ENCODE measurements at places on chromosomes 4 and X. TPM values are rescaled to one million over a fixed set of nuclear protein-coding genes. Genes with fewer than 3 reads are reported as not detected.

GRCh38 chrX:153303276-153304262 lies 18.0 kb downstream of the PNMA6F start:
- no peak for DNase-seq

FGD1 gene
- total RNA-seq, result 2.6 TPM

- peak; percentile 94 for DNase-seq
These were observed 169.8 kb downstream of the BTC start for GRCh38 chr4:74624351-74625151.

- DNase-seq, result no peak
These were observed 1.3 kb downstream of the IL21 start for GRCh38 chr4:122619611-122620010.

DNA sequence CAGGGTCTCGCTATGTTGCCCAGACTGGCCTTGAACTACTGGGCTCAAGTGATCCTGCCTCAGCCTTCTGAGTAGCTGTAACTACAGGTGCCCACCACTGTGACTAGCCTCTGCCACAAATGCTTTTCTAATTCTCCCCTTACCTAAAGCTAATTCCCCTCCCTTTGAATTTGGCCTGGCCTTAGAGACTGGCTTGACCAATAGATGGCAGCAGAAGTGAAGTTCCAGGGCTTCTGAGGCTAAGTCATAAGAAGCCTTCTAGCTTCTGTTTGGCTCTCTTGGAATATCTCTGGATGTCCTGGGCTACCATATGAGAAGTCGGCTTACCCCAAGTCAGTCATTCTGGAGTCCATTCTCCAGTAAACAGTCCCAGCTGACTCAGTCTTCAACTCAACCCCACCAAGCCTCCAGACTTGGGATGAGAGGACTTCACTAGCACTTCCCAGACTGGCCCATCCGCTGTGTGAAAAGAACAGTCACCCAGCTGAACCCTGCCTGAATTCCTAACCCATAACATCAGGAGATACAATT lies 61.0 kb downstream of the HPRT1 start:
- DNase-seq, result peak; percentile 54

DNA sequence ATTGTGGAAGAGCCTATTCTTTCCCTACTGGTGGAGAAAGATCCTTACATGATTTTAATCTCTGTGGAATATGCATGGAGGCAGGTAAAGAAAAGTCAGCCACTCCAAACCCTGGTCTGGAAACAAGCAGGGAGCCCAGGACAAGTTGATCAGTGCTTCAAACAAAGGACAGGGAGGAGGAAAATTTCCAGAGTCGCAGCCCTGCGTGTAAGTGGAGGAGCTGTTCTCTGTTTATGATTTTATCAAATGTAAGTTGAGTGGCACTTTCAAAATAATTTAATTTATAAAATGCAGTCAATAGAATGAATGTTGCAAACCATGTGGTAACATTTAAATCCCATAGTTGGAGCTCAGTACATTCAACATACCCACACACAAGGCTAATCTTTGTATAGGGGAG lies 57.0 kb downstream of the SLC34A2 start:
- DNase-seq, result no peak

- DNase-seq, result no peak
These were observed 891 bp downstream of the TLR2 start for GRCh38 chr4:153684971-153685371.

DNA sequence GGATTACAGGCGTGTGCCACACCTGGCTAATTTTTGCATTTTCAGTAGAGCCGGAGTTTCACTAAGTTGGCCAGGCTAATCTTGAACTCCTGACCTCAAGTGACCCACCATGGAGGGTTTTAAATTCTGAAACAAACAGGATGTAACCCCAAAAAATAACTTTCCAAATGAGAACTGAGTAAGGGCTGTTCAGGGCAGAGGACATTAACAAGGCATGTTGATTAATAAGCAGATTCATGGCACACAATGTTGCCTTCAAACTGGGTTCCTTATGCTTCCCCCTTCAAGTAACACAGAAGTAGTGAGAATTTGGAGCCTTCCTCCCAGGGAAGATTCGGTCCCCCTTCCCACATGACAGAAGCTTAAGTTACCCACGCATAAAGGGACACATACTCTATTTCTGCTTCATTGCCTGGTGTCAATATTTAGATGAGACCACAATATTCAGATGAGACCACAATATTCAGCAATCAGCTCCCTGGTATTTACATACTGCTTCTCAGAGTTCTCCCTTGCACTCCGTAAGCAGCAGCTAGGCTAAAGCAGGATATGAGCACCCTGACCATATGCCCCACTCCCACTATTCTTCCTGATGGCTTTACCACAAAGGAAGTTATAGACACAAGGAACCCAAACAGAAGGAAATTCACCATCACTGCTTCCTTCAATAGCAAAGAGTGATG lies 21.4 kb downstream of the GRSF1 start:
- no peak for DNase-seq

- DNase-seq, result peak; percentile 68
These were observed 18.2 kb upstream of the ABLIM2 start for GRCh38 chr4:8176547-8177399.

DNA sequence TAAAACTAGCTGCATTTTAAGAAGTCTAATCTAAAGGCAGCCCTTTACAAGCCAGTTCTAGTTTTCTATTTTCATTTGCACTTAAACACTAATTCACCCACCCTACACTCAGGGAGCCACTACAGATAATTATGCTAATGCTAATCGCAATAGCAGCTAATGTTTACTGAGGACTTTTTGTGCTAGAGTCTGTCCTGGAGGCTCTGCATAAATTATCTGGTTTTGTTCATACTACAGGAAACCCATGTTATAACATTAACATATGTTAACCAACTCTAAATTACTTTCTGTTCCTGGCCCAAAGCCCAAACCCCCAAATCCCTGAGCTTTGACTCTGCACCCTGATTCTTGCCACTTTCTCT lies 480 bp upstream of the RADX start:
- DNase-seq, result no peak

GRCh38 chr4:36218121-36218520 lies 26.2 kb downstream of the ARAP2 start:
- no peak for DNase-seq

RENBP gene
- total RNA-seq, result not detected

Data from H4 (cell line).